Stimulated activated effector memory CD8-positive, alpha-beta T cell treated with anti-CD3 and anti-CD28 coated beads, Interleukin-12 subunit alpha, Interleukin-12 subunit beta, amount 100 ng/mL, for 72 hours (primary cell): ENCODE measurements at places on chromosomes 6 and 20.
A peak's percentile ranks its signal among the peaks of the same experiment; 100 is the strongest.

- DNase-seq = no peak
These were observed 69.8 kb upstream of the CCN6 start for GRCh38 chr6:111984081-111984480.

GRCh38 chr6:57044568-57044967 is 1.9 kb upstream of the KIAA1586 start:
- no peak for DNase-seq

DNA sequence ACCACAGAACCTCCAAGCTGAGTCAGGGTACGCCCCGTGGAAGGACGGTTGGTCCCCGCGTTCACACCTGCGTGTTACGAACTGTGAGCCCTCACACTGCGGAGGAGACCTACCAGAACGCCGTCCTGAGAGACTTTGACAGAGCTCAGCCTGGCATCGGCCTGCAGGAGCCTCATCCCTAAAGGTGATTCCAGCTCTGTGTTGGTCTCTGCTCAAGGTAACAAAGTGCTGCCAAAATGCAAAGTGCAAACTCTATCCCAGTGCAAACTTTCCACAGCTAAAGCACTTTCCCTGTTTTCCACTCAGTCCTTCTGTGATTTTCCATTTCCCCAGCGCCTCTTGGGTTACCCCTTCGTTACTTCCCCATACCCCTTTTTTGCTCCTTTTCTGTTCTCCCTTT is 8.6 kb upstream of the ZBTB46 start:
- no peak for DNase-seq

DNA sequence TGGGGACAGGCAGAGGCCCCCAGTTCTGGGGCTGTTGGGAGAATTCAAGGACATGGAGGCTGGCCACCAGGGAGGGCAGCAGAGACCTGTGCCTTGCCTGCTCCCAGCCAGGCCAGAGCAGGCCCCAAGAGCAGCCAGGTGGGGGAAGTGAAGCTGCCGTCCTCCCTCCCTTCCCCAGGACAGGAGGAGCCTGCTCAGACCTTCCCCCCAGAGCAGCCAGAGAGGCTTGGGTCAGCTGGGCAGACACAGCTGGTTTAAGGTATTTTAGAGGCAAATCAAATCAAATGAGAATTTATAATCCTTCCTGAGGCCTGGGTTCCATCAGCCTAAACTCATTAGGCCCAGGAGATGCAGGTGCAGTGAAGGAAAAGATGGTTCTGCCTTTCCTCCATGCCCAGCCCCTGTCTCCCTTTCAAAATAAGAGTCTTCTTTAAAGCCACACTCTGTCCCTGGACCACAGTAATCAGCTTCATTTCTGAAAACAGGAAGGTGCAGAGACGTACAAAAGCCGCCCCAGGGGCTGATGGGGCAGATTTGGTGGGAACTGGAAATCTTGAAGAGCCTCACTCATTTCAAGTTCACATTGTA is 21.7 kb downstream of the BMP7 start:
- no peak for DNase-seq

DNA sequence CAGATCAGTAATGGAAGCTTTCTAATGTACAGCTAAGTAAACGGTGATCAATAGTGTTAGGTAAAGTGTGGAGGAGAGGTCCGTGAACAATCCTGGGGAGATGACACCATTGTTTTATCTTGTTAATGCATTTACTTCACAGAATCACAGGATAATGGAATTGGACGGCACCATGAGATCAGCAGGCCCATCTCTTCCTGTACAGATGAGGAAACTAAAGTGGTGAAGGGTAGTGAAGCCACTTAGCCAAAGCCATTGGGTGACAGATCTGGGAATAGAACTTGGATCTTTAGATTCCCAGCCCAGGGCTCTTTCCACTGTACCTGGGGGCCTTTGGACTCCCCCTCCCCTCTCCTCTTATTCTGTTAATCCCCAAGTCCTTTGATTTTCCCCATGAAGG is 26.2 kb upstream of the IER3 start:
- DNase-seq = no peak

DNA sequence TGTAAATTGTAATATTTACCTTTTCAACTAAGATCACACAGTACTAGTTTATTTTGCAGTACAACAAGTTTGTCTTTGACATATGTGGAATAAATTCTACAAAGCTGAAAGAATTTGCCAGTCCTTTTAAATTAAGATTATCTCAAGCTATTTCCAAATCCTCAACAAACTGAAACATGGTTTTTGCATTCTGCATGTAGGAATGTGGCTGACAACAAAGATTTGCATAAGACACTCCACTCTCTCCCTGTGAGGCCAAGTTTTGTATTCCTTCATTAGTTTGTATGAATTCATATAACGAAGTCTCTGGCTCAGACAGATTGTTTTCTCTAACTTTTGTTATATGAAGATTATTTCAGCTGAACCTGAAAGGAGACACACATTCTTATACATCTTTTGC is 124.1 kb upstream of the THEMIS start:
- DNase-seq = no peak

DNA sequence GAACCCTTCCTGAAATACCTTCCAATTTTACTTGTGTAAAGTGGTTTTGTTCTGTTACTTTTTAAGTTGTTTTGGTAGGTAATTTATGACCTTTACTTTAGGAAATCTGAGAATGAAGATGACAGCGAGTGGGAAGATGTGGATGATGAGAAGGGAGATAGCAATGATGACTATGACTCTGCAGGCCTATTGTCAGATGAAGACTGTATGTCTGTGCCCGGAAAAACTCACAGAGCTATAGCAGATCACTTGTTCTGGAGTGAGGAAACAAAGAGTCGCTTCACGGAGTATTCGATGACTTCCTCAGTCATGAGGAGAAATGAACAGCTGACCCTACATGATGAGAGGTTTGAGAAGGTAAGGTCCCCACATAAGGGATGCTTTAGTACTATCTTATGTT is 6.6 kb upstream of the ZC2HC1B start:
- no peak for DNase-seq

DNA sequence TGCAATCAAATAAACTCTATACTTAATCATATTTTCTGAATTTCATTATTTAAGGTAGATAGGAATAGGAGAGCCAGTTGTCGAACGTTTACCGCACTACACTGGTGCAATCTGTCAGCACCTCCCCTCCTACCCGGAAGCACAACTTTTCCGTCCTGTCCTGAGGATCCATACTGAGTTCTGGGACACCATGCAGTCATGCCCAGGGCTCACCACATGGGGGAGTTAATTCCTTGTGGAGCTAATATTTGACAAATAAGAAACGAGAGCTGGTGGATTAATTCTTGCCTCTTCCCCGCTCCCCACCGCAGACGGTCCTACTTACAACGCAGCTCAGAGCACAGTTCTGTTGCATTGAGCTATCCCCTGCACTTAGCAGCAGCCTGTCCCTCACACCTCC is 107.7 kb upstream of the RALGAPA2 start:
- DNase-seq = no peak

DNA sequence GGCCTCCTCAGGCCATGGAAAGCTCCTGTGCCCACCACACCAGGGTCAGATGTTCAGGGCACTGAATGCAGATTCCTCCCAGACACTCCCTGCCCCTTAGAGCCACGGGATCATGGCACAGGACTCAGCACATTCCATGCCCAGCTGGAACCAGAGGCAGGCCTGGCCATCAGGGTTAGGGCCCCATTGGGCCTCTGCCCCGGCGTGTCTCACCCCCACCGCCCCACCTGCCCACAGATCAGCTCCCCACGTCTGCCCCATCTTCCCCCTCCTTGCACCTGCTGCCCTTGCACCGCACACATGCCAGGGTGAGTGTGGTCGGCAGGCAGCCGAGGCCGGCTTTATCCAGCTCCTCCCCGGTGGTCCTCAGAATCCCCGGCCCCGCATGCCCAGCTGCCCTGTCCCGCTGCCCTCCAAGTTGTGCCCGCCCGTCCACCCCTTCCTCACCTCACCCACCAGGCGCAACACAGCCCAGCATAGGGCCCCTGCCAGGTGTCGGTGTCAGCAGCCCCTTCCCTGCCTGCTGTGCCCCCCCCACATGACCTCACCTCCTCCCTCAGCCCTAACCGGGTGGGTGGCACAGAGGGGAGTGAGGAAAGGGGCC is 2.2 kb upstream of the SRMS start:
- no peak for DNase-seq

DNA sequence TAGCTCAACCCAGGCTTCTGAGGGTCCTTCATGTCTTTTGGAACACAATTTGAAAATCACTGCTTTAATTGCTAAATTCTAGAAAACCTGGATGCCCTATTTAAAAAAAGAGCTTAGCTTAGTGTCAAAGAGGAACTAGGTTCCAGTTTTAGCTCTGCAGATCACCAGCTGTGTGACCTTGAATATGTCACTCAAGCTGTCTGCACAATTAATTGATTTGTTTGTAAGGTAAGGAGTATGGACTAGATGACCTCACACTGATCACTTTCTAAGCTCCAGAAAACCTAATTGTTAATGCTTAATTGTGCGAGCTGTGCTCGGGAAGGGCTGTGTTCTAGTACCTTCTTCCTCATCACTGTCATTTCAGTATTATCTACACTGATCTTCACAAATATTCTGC is 26.2 kb downstream of the UTRN start:
- DNase-seq = no peak

- DNase-seq = no peak
These were observed 123.1 kb downstream of the OLIG3 start for GRCh38 chr6:137370871-137371633.

- peak; percentile 96 for DNase-seq
These were observed at the start of gene PHF1 for GRCh38 chr6:33410711-33411631. PHF1 (plus strand) TSS chr6:33411014; CDS start chr6:33412264, 1,250 bp downstream.

DNA sequence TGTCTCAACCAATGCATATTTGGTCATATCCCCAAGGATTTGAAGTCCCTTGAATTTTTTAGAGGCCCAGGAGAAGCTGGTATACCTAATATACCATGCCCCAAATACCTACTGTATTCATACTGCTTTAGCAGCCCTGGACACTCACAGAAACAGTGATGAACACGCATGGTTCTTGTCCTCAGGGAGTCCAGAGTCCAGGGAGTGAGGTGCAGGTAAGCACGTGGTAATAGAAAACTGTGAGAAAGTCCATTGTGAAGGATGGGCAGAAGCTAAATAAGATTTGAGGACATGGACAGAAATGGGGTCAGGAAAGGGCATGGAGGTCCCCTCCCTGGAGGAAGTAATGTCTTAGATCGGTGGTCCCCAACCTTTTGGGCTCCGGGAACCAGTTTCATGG is 85.4 kb downstream of the TSHZ2 start:
- DNase-seq = no peak

- DNase-seq = no peak
These were observed 9.7 kb downstream of the TGM3 start for GRCh38 chr20:2305479-2305878.

- no peak for DNase-seq
These were observed 514.3 kb upstream of the CITED2 start for GRCh38 chr6:139888681-139889122.

- no peak for DNase-seq
These were observed 460.3 kb downstream of the UTRN start for GRCh38 chr6:144745439-144745838.

DNA sequence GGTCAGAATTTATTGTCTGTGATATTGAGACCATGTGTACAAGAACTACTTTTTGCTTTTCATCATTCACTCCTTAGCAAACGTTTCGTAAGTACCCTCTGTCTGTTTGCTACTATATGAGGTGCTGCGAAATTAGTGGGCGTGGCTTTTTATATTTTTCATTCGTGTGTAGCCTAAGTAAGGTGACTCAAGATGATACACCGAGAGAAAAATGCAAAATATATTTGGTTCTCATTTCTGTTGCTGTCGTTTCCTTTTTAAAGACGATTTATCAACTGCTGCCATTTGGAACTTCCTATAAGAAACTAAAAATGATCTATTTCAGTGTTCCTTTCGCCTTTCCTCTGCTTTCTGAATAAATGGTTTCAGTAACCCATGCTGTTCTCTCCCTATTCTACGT is 61.2 kb downstream of the VAPB start:
- DNase-seq = no peak

DNA sequence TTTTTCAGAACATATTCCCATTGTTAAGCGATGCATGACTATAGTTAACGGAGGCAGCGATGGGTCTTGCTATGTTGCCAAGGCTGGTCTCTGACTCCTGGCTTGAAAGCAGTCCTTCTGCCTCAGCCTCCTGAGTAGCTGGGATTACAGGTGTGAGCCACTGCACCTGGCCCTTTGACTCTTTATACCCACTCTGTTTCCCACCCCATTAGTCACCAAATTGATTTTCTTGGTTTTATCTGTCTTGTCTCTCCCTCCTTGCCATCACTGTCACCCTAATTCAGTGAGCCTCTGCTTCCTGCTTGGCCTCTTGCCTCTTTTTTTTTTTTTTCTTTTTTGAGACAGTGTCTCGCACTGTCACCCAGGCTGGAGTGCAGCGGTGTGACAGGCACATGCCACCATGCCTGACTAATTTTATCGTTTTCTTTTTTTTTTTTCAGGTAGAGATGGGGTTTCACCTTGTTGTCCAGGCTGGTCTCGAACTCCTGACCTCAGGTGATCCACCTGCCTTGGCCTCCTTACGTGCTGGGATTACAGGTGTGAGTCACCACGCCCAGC is 31.3 kb downstream of the ZFAND3 start:
- DNase-seq = no peak

- DNase-seq = no peak
These were observed 51.3 kb downstream of the GRM4 start for GRCh38 chr6:34094474-34095135.

DNA sequence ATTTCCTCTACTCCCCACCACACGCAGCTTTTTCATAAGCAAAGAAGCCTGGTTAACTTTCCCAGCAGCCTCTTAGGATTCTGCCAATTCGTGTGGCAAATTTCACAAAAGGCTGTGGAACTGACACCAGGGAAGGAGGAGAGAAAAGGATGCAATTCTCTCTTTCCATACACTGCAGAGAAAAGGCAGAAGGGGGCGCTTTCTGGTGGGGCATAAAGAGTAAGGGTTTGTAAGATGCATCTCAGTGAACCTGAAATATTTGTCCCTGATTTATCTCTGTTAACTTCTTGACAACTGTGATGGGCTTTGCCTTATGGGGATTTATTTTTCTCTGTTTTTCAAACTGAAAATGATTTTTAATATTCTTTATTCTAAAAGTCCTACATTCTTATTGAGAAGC is 45.5 kb upstream of the GLP1R start:
- DNase-seq = no peak

DNA sequence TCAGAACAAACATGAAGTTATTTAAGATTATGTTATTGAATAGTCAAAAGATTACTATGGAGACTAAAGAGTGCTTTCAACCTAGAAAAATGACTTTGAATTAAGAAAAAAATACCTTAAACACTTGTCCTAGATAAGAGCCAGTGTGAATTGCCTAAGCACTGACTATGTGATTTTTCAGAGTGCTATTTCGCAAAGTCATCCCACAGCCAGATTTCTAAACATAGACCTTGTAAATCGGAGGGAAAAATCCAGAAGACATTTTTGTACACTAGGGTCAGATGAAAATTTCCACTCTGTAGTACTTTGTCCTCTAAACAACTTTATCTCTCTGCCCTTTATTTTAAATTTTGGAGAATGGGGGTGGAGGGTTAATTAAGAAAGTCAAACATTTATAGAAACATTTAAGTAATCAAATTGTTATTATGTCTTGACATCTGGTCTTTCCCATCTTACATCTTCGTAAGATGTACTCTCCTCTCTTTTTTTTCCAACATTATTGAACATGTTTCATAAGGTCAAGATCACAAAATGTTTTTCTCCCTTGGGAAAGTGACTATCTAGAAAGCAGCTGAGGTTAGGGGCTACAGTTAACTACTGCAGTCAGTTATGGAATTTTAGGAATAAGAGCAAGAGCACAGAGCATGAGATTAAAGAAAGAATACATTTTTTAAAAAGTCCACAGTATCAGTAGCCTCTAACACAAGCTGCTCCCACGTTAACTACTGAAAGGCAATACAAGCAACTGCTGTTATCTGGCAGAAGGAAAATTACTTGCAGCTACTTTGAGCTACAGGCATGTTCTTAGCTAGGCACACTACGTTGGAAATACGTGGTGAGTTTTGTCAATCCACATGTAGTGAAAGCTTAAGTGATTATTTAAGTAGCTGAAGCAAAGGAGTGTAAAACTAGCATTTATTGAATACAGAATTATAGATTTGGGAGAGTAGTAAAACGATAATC is 648.5 kb downstream of the HTR1B start:
- DNase-seq = no peak
